Suppressor macrophage treated with lipopolysaccharide for 1 hour (primary cell): ENCODE measurements at places on chromosomes 3 and 15.

- peak; percentile 98 for DNase-seq
Observed at GRCh38 chr3:179147873-179148615, at the start of gene PIK3CA. Gene PIK3CA, plus strand, starts transcription at chr3:179148357. Its CDS starts 50,469 bp downstream, at chr3:179198826.

- DNase-seq: no peak
Observed at GRCh38 chr3:52006017-52006819, 10.5 kb upstream of the RPL29 start.

DNA sequence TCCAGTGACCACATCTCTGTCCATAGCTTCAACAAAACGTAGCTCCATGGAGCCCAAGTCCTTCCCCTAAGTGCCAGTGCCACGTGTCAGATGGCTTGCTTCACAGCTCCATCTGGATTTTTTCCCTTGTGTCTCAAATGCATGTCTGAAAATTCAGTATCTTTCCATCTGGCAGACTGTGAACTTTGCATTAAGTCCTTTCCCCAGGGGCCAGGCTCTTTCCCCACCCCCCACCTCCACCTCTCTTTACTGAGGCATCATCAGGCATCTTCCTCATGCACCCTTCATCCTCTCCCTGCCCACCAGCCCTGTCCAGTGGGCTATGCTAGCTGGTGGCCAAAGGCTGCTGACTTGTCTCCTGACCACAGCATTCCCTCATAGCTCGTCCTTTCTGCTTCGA is 53.7 kb downstream of the PDIA5 start:
- no peak for DNase-seq

- no peak for DNase-seq
Observed at GRCh38 chr15:84811828-84812227, 5.3 kb upstream of the ALPK3 start.

DNA sequence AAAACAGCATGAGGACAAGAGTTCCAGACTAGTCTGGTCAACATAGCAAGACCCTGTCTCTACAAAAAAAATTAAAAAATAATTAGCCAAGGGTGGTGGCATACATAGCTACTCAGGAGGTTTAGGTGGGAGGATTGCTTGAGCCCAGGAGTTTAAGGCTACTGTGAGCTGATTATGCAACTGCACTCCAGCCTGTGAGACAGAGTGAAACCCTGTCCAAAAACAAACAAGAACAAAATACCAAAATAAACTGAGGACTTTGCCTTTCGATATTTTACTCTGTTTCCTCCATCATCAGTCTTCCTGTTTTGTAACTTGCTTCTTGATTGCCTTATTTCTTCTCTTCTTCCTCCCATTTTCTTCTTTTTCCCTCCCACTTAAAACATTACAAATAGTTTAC is 504.4 kb downstream of the ROBO1 start:
- no peak for DNase-seq

- no peak for DNase-seq
Observed at GRCh38 chr15:63971427-63971805, 74.9 kb downstream of the DAPK2 start.

GRCh38 chr3:107524841-107525643 is 2.3 kb downstream of the BBX start:
- peak; percentile 58 for DNase-seq

DNA sequence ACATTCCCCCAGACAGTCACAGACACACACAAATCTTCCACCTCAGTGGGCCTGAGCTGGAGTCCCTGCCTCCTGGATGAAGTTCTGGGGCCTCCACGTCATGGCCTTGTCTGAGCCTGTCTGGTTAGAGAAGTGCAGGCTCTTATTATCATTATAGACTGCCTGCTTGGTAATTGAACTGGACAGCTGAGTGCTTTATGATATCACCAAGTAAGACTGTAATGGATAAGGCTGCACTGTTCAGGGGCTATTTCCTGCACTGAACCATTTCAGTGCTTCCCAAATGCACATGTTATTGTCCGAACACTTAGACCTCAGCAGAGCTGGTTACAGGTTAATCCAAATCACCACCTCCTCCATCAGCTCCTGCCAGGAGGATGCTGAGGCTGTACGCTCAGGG is 8.7 kb upstream of the ST6GAL1 start:
- no peak for DNase-seq

GRCh38 chr3:55525436-55525835 is 38.3 kb upstream of the WNT5A start:
- DNase-seq: no peak

DNA sequence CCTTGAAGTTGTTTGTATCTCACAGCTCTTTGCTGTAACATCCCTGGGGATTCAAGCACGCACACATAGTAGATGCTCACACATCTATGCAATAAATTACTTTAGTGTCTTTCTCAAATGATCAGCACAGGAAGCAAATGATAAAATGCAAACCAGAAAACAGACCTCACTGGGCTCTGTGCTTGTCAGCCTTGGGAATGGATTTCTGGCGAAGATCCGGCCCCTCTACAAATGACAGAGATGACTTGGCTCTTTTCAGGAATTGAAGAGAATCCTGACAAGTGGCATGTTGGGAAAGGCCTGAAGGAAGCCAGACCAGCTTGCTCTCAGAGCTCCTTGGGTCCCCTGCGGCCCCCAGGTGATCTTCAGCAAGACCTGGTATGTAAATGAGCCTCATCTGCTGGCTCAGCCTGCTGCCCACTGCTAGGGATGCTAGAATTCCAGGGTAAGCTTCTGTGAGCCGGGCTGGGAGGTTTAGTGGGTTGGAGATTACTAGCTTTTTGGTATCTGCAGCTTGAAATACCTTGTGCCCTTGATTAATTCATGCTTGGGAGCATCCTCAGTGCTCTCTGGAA is 54.1 kb downstream of the LPP start:
- no peak for DNase-seq

DNA sequence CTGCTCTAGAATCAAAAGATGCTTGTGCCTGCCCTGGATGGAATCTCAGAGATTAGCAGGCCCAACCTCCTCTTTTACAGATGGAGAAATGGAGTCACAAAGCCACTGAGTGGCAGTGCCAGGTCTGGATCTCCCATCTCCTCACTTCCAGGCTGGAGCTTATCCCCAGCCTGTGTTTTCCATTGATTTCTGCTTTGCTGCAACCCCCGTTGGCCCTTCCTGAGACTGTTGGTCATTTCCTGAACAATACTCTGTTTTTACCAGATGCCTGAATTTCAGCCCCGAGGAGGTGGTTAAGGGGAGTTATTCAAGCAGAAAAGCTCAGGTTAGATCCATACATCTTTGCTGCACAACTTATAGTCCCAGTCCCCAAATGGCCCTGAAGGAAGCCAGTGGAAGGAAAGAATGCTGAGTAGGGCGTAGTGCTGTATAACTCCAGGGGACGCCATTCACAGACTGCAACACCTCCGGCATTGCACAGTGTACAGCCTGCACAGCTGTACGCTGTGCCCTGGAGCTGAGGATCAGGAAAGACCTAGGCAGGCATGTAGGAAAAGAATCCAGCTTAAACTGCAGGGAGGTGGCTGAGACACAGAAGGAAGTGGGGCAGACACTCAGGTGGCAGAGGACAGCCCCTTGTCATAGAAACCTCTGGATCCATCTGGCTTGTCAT is 77.5 kb downstream of the RPLP1 start:
- no peak for DNase-seq

DNA sequence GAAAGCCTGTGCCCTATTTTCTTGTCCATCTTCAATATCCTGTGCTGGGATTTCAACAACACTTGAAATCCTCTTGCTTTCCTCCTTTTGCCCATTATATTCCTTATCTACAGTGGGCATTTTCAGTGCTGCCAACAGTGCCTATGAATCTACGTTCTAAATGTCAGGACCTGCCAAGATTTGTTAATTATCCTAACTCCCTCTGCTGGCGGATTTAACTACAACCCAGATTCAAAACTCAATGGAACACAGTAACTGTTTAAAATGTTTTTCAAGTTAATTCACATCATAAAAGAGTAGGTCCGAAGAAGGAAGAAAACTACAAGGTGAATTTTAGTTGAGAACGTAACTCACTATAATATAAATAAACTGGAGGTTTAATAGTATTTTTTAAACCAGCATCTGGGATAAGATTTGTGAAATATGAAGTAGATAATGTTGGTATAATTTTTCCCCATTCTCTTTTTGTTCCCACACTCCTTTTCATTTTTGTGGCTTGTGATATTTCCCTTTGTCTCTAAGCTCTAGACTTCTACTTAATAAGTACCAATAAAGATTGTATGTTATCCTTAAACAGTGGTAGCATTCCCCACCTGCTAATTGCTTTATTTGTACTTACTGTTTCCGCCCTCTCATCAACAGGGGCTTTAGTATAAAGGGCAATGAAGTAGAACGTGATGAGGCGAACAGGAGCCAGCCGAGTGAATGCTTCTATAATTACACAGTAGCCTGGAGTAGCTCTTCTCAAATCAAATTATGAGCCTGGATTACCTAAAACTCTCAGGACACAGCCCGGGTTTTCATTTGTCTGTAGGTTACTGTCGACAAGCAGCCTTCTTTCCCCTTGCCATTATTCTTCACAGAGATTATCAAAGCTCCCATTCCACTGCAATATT is 302.5 kb upstream of the ATP11B start:
- DNase-seq: peak; percentile 7

DNA sequence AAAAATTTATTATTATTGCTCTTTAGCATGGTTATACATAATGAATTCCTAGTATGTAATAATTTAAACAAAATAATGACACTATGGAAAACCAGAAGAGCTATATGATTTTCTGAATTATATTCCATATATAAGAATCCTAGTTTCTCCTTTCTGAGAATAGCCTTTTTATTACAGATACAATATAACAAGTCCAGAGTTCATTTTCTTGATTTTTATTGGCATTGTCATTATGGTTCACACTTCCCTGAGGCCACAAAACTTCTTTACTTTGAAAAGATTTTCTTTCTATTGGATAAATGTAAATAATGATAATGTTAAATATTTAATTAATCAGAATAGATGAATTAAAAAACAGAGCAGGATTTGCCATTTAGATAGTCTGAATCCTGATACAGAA is 362.3 kb upstream of the BCHE start:
- DNase-seq: no peak

GRCh38 chr3:109548192-109548938 is 211.0 kb upstream of the DPPA4 start:
- no peak for DNase-seq

- peak; percentile 36 for DNase-seq
Observed at GRCh38 chr3:179608931-179609720, 4.5 kb downstream of the NDUFB5 start.

- no peak for DNase-seq
Observed at GRCh38 chr3:31876331-31876730, 104.7 kb downstream of the OSBPL10 start.

DNA sequence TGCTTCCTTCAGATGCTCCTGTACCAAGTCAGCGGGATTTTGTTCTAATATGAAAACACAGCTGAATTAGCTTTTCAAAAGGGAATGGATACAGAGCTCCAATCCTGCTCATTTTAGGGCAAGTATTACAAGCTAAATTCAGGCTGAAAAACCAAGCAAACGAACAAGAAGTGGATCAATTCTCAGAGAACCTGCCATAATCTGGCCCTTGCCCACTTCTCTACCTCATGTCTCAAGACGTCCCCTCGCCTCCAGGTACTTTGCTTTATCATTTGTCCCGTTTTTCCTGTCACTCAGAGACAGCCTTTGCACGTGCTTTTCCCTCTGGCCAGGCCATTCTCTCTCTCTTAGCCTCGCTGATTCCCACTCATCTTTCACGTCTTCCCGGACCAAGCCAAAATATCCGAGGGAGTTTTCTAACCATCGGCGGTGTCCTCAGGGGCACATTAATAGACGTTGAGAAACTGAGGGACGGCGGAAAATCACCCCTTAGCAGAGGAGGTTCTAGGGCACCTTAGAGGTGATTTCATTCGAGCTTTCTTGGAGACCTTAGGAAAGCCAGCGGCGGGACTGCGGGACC is 654 bp downstream of the SUSD5 start:
- no peak for DNase-seq

DNA sequence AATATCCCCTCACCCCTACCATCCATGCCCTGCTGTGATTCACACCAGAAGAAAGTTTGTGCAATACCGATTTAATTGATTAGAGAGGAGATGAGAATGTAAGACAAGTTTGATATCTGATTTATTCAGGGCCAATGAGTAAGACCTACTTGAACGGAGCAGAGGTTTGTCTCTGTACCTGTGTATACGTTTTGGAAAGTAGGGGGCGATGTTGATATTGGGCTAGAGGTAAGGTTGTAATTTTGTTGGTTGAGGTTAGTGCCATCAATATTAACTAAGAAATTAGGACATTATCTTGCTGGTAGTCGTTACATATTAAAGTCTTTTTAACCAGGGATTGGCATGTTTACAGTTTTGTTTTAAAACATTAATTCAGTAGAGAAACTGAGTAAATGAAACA is 20.5 kb downstream of the EAF2 start:
- peak; percentile 18 for DNase-seq

DNA sequence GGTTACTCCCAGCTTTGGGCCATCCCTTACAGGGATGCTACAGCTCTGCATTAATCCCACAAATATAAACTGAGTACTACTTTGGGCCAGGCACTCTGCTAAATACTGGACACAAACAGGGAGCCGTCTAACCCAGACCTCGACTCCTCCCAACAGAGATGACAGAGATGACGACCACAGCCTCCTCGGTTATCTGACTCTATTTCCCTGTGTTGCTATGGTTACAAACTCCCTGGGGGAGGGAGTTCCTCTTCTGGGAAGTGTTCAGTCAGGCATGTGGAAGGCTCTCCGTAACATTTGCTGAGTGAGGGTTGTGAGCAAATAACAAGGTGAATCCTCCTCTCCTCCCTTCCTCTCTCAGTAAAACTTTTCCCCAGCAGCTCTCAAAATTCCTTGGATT is 6.7 kb upstream of the CMTM7 start:
- DNase-seq: peak; percentile 75
